Stimulated activated CD8-positive, alpha-beta memory T cell treated with anti-CD3 and anti-CD28 coated beads, Interleukin-4, amount 100 ng/mL, for 1 hour (primary cell): ENCODE measurements at places on chromosomes 2 and 18.

DNA sequence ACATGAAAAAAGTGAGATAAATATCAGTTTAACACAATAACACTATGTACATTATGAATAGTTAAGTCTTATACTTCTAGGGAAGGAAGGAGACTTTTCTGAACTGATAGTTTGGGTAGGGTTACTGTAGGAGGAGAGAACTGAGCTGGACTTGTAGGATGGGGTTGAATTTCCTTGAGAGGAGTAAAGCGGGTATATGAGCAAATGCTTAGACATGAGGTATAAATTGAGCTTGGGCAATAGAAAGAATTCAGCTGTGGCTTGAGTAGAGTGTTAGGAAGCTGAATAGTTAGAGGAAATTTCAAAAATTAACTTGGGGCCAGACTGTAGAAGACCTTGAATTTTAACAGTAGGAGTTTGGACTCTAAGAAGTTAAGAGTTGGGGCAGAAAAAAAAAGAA lies 45.1 kb downstream of the LCLAT1 start:
- DNase-seq = no peak

- no peak for DNase-seq
Observed at GRCh38 chr2:206716623-206717022, 1.6 kb downstream of the DYTN start.

GRCh38 chr18:79952456-79952995 lies 1.1 kb upstream of the SLC66A2 start:
- DNase-seq = no peak

DNA sequence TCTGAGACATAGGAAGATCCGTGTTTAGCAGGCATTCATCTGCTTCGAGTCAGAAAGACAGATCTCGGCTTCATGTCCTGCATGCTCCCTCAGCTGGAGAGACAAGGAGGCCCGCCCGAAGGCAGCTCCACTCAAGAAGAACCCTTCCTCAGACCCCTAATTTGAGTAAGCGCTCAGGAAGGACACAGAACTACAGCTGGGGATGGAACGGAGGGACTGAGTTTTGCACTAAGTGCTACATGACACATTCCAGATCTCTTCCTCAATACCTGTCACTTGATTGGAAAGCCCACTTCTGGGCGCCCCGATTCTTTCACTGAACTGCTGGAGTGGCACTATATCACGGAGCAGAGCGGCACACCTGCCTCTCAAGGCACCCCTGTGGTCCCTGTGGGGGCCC lies 185.6 kb upstream of the PXDN start:
- DNase-seq = no peak

DNA sequence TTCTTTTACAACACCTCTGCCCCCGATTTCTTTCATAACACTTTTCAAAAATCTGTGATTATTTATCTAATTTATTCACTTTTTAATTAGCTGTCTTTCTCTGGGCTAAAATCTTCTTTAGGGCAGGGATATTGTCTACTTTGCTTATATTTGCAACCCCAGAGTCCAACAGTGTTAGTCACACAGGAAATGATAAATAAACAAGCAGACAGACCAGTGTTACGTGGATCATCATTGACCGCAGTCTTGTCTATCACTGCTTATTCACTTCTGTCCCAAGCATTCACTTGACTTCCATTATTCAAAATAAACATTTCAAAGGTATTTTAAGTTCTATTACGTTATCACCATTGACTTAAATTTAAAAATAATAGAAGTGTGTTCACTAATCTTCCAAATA lies 237.6 kb upstream of the UBE2E3 start:
- DNase-seq = no peak

GRCh38 chr2:20291846-20292408 lies 58.7 kb downstream of the PUM2 start:
- no peak for DNase-seq

GRCh38 chr2:190062601-190063000 lies at the start of gene MSTN:
Gene MSTN, minus strand, starts transcription at chr2:190062729. Its CDS starts 133 bp downstream, at chr2:190062596.
- DNase-seq = no peak

GRCh38 chr2:138838851-138839620 lies 58.8 kb upstream of the NXPH2 start:
- no peak for DNase-seq

DNA sequence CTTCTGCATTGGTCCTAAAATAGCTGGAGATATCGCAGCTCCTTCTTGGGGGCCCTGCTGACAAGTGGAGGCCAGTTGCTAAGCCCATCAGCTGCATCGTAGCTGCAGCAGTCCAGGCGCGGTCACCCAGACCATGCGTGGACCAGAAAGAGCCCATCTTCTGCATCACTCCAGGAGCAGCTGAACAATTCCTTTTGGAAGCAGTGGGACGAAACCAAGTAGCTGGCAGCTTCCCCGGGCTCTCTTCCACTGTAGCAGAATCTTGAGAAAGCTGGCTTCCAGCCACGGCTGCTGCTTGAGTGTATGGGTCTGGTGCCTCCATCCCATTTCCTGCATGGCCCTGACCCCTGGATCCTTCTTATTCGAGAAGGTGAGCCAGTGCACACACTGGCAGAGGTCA lies 22.2 kb upstream of the CAB39 start:
- no peak for DNase-seq

DNA sequence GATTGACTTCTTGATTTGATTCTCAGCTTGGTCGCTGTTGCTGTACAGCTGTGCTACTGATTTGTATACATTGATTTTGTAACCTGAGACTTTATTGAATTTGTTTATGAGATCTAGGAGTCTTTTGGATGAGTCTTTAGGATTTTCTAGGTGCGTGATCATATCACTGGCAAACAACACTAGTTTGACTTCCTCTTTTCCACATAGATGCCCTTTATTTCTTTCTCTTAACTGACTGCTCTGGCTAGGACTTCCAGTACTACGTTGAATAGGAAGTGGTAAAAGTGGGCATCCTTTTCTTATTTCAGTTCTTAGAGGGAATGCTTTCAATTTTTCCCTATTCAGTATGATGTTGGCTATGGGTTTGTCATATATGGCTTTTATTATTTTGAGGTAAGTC lies 101.3 kb downstream of the OSBPL1A start:
- no peak for DNase-seq

- no peak for DNase-seq
Observed at GRCh38 chr18:519019-519879, 18.7 kb upstream of the COLEC12 start.

DNA sequence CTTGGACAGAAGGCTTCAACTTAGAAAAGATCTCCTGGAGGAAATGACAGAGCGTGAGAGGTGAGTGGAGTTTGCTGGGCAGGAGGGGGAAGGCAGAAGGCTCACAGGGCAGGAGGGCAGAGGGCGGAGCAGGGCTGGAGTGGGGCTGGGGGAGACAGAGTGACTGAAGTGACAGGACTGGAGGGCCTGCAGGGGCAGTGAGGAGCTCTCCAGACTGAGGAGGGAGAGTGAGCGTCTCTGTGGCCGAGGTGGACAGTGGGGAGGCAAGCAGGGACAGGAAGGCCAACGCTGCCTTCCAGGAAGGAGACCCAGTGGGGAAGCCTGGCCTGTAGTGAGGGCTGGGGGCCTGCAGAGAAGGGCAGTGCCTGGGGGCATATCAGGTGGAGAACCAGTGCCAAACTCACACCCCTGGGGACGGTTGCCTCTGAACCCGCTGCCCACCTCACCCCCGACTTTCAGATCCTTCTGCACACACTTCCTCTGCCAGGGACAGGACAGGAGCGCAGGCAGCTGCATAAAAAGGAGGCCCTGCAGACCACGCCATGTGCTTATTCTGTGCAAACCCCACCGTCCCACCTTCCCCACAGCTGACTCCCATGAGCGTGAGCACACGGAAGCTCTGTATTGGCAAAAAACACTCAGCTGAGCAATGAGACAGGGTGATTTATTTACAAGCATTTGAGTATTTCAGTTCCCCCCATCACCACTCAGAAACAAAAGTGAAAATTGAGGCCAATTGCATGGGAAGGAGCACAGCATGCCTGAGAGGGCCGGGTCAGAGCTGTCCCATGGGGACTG lies 244.3 kb downstream of the FAM210A start:
- DNase-seq = no peak

DNA sequence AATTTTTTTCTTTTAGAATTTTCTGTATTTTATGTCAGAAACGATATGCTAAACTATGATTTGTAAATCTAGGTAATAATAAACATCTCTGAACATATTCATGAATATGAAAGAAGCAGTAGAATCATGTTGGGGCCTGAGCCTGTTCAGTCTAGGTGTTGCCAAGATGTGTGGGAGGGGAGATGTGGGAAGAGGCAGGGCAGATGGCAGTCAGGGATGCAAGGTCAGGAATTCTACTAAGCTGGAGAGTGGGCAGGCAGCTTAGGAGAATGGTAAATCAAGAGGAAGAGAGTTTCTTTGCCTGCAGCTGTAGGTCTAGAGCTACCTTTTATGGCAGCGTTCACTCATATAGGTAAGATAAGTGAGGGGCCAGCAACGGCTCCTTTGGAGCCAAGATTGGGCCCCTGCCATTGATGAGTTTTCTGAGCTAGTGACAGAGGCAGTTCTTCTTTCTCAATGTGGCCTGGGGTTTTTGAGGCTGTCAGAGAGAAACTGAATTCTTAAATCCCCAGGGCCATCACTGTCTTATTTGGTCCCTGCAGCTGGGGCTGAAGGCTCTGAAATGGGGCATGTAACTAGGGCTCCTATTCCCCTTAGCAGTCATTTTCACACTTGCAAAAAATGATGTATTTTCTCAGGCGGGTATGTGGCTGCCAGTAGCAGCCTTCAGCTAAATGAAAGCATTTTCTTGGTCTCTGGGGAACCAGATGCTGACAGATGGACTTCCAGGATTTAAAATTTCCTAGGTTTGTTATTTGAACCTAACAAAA lies 232.8 kb downstream of the PIK3C3 start:
- no peak for DNase-seq

DNA sequence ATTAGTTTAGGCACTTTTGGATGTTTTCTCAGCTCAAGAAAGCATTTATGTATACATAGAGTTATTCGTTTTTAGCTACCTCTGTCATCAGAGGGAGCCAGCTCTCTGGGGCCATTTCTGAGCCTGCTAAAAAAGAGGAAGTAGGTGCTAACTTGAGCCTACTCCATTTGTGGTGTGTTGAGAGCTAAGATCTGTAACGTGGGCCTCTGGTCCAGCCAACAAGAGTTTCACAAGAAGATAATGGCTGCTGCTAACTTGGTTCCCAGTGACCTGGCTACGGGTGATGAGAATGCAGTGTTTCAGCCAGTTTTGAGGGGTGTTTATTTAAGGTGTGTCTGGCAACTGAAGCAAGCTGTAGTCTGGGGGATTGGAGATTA lies 182.5 kb downstream of the PRKCE start:
- DNase-seq = no peak

DNA sequence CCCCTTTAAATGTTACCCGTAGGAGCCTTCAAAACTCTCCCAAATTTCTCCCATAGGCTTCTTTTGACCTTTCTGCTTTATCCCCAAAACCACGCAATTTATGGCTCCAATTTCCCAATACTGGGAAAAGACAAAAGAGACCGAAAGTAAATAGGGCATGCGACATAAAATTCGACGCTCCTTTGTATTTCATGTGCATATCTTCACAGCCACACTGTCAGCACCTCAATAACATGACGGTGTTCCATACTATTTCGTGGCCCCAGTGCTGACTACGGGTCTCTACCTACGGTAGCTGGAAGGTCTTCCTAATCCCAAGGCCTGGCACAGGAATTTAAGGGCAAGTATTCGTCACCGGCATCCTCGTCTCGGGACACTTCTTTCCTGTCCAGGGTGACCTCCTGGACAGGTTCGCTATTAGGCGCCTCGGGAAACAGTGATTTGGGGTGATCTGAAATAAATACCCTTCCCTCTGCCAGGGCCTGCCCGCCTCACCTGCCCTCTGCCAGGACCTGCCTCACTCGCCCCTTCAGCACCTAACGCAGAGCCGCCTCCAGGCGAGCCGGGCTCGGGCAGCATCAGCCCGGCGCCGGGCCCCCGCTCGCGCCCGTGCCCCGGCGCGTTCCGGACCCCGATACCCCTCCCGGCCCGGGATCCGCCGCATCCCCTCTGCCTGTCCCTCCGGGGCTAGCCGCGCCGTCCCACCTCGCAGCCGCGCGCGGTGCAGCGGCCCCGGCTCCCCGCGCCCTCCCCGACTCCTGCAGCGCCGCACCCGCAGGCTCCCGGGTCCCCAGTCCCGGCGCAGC lies 680 bp downstream of the DTNB start:
- peak; percentile 28 for DNase-seq

DNA sequence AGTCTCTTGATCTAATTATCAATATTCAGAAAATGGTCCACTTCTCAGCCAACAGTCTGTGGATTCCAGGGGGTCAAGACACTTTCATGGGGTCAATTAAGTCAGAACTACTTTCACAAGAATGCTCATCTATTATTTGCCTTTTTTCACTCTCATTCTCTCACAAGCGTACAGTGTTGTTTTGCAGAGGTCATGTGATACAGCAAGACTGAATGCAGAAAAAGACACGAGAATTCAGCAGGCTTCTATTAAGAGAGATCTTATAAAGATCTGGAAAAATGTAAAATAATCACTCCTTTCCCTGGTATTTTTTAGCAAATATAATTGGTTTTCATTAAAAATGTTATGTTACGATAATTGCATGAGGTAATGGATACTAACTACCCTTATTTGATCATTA lies 8.7 kb downstream of the RPRD1A start:
- no peak for DNase-seq

DNA sequence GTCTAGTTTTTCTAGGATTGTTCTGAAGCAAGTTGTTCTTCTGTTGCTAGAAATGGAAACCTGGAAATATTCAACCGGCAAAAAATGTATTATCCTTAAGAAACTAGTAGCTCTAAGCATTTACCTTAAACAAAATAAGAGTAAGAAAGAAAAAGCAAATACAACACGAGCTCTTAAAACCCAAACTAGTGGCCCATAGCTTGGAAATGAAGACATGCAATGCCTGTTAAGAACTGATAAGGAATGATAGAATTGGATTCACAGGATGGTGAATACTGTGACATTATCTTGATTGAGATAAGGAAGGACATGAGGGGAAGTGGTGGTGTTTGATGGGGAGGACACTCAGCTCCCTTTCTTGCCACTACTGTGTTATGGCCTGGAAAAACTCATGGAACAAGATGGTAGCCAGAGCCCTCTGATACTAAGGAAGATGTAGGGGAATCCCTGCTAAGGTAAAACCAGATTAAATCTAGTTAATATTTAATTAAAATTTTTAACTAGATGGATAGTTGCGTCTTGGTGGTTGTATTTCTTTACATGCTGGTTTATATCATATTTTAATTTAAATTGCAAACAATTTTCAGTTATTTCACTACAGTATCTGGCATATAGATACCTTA lies 193.8 kb downstream of the LPIN1 start:
- DNase-seq = no peak

GRCh38 chr2:162007447-162008040 lies 66.5 kb downstream of the DPP4 start:
- DNase-seq = no peak

DNA sequence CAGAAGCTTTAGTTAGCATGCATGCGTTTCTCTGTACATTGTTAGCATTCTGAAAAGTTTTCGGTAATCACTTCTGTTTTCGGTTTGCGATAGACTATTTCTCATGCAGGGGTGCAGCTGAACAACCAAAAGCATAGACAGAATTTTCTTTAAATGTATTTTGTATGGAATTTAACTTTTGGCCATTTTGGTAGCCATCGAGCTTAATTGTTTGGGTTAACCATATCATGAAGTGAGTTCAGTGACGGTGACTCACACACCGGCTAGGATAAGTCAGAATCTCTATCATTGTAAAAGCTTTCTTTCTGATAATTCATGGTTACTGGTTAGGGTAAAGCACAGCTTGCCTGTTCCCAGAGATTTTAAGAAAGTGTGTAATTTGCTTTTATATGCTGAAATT lies 107.2 kb downstream of the CD226 start:
- DNase-seq = no peak
